ENCODE measurements at places on chromosomes 3 and 15.

GRCh38 chr3:194089357-194090177 is 46.4 kb upstream of the HES1 start:
- peak; percentile 100 for DNase-seq

DNA sequence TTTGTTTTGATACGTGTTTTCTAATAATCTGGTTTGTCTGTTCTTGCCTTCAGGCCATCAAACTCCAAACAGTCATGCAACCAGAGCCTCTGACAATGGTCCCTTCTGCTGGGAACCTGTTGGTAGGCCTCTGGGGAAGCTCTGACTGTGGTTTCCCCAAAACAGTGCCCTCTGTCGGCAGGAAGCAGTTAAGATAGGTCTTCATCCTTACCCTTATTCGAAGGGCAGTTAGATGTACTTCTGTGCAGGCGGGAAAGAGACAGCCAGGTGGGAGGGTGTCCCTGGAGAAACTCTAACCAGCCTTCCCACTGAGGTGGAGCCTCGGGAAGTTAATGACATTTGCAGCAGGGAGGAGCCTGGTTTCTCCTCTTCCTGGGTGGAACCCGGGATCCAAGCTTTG is 81.6 kb upstream of the CHMP2B start:
- no peak for DNase-seq

DNA sequence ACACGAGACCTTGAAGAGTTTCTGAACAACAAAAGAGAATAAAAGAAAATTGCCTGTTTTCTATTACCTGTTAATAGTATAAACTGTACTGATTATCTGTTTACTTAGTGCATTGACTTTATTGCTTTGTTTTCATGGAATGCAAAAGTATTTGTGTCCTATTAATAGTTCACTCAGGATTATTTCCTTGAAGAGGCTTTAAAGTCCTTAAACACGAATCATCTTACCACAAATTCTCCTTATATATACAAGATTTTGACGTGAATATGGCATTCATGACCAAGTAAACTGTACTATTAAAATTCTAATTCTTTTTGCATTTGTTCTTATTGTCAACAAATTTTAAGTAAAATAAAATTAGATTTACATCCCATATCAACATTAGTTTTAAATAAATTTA is 513.0 kb downstream of the NTRK3 start:
- DNase-seq = peak; percentile 74

- peak; percentile 14 for DNase-seq
These were observed 56.2 kb downstream of the EIF3J start for GRCh38 chr15:44593042-44593736.

GRCh38 chr3:156359368-156359767 is 195.5 kb downstream of the SSR3 start:
- no peak for DNase-seq

DNA sequence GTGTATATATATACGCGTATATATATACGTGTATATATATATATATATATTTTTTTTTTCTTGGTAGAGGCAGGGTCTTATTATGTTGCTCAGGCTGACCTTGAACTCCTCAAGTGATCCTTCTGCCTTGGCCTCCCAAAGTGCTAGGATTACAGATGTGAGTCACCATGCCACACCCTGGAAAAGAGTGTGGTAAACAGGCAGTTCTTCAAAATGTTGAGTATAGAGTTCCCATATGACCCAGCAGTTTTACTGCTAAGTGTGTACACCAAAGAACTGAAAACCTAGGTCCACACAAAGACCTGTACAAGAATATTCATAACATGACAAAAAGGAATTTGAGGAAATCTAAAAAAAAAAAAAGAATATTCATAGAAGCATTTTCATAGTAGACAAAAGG is 71.8 kb upstream of the GCNT3 start:
- DNase-seq = no peak

- peak; percentile 41 for DNase-seq
These were observed 51.0 kb downstream of the MME start for GRCh38 chr3:155131104-155131503.

DNA sequence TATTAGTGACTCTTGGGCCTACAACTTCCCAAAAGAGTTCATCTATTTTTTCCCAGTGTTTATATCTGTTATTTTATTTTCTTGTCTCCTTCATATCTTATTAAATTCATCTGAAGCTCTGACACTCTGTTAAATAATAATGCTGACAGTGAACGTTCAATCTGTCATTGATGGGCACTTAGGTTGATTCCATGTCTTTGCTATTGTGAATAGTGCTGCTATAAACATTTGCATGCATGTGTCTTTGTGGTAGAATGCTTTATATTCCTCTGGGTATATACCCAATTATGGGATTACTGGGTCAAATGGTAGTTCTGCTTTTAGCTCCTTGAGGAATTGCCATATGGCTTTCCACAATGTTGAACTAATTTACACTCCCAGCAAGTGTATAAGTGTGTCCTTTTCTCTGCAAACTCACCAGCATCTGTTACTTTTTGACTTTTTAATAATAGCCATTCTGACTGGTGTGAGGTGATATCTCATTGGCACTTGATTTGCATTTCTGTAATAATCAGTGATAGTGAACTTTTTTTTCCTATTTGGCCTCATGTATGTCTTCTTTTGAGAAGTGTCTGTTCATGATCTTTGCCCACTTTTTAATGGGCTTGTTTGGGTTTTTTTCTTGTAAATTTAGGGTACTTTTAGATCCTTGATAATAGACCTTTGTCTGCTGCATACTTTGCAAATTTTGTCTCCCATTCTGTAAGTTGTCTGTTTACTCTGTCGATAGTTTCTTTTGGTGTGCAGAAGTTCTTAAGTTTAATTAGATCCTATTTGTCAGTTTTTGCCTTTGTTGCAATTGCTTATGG is 122.5 kb downstream of the LEKR1 start:
- DNase-seq = no peak

GRCh38 chr15:73981761-73982221 is 10.3 kb downstream of the STOML1 start:
- no peak for DNase-seq

DNA sequence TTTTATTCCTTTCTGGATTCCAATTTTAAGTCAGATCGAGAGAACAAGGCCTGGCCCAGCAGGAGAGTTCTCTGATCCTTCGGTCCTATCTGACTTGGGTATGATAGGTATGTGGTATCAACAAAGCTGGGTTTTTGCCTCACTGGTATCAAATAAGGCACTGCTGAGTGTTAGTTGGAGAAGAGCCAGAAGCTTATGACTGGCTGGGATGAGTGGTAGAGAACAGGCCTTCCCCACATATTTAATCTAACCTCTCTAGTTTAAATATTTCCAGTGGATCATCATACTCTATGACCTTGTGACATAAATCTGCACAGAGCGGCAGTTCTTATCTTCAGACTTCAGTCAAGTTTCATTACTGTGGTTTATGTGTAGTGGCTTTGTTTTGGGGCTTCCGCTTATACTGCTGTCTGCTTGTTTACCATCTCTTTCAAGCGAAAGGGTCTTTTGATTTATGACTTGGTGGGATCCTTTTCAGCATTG is 164.5 kb downstream of the PTPRG start:
- DNase-seq = peak; percentile 64

- DNase-seq = peak; percentile 54
These were observed 337.8 kb upstream of the TBC1D5 start for GRCh38 chr3:18080198-18080689.

DNA sequence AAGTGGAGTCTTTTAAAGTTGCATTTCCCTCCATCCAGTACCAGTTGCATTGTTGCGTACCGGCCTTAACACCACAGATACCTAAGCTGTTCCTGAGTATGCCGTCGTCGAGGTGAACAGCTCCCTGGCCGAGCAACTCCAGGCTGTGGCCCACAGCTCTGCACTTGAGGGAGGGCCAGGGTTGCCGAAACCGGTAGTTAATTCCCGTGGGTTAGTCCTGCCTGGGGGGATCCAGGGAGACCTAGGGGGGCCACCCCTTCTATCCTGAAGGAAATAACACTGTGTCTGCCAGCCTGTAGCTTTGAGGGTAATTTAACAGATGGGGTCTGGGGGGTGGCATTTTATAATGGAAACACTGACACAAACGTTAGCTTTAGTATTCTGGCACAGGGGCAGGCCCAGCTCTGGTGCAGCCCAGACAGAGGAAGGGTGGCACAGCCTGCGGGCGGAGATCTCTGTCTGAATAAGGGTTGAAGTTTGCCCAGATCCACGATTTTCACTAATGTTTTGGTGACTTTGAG is 60.8 kb downstream of the RGMA start:
- no peak for DNase-seq

DNA sequence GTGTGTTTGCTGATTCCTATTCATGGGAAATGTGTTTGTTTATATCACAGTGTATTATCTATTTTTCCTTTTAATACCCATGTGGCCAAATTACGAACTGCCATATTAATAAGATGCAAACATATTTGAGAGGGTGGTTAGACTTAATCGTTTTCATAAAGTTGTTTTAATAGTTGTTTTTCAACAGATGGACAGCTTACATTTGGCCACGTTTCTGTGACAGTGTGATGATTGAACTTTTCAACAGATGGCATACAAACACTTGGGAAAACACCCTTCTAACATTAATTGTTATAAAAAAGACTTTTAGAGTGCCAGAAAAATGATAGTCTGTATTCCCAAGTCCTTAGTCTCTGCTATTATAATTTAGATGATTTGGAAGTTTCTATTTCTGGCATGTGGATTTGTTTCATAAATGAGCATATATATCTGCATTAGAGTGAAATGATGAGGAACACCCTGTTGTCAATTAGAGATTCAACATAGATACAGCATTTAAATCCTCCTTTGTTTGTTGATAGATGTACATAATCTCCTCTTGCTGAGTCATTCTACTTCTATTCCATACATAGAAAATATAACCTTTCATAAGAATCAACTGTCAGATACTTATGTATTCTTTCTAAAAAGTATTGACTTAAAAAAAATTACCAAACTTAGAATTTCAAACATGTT is 13.1 kb downstream of the PLAAT1 start:
- no peak for DNase-seq

DNA sequence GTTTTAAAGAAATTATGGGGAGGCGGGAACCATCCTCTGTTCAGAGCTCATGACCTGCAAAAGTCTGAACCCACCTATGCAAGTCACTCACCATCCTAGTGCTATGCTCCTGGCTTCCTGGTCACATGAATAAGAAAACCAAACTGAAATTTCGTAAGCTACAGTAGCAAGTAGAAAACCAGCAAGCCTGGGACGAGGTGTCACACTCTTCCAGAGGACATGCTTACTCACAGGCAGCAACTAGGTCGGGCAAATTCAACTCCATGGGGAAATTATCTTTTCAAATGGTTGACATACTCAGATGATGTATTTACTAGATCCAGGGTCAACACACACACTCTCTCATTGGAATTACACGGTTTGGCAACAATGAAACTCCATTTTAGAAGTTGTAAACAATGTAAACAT is 31.3 kb downstream of the LDHAL6B start:
- DNase-seq = peak; percentile 8

GRCh38 chr3:77931255-77932009 is 891.5 kb downstream of the ROBO2 start:
- peak; percentile 72 for DNase-seq

Measured in fibroblast of skin of right quadriceps (primary cell).